Stimulated activated CD4-positive, alpha-beta T cell treated with anti-CD3 and anti-CD28 coated beads, Interleukin-1b, Interleukin-23, amount 100 ng/mL, for 24 hours (primary cell): ENCODE measurements at places on chromosomes 2 and 18.

- no peak for DNase-seq
These were observed 89.9 kb downstream of the ASAP2 start for GRCh38 chr2:9296559-9296958.

DNA sequence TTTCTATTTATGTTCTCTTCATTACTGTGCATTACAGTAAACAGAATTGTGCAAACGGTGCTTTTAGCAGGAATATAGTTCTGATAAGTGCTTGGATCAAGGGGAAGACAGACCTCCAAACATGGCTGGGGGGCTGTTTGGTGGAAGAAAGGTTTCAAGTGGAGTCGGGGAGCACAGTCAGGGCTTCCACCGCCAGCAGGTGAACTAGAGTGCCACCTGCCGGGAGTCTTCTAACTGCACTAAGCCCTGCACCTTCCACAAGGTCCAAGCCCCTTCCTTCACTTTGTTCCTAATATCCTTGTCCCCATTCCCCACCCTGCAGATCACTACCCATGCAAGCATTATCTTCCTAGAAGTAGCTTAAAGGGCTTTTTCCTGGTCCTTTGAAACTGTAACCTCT is 11.1 kb downstream of the ONECUT2 start:
- DNase-seq, result no peak

DNA sequence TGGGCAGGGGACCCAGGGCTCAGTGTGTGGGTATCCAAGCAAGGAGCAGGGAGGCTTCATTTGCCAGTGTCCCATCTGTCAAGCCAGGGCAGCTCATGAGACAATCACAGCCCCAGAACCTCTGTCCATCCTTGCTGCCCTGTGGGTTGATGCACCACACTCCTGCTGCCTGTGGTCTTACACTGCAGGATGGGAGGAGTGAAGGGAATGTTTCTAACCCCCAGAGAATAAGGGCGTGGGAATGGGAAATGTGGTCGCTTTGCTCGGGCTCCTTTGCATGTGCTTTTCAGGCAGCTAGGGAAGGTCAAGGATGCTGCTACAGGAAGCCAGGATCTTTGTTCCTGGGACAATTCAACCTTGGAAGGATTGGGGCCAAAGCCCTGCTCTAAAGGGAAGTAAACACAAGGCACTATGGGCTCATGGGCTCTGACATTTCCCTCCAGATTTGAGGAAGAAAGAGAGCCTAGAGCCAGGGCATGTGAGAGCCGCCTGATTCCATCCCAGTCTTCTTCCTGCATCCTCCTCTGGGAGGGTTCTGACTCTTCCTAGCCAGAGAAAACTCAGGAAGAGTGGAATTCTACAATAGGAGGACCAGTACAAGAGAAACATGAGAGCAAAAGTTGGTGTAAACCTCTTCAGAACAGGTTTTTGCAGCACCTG is 18.8 kb upstream of the MAP3K20 start:
- no peak for DNase-seq

DNA sequence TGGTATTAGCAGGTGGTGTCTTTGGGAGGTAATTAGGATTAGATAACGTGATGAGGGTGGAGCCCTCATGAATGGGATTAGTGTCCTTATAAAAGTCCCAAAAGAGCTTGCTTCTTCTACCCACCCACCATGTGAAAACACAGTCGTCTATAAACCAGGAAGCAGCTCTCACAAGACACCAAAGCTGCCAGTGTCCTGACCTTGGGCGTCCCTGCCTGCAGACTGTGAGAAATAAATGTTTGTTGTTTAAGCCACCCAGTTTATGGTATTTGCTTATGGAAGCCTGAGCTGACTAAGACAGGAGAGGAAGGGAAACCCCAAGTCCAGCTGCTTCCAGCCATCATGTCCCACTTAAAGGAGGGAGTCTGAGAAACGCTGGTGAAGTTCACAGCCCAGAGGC is 13.6 kb downstream of the ADI1 start:
- DNase-seq, result no peak

DNA sequence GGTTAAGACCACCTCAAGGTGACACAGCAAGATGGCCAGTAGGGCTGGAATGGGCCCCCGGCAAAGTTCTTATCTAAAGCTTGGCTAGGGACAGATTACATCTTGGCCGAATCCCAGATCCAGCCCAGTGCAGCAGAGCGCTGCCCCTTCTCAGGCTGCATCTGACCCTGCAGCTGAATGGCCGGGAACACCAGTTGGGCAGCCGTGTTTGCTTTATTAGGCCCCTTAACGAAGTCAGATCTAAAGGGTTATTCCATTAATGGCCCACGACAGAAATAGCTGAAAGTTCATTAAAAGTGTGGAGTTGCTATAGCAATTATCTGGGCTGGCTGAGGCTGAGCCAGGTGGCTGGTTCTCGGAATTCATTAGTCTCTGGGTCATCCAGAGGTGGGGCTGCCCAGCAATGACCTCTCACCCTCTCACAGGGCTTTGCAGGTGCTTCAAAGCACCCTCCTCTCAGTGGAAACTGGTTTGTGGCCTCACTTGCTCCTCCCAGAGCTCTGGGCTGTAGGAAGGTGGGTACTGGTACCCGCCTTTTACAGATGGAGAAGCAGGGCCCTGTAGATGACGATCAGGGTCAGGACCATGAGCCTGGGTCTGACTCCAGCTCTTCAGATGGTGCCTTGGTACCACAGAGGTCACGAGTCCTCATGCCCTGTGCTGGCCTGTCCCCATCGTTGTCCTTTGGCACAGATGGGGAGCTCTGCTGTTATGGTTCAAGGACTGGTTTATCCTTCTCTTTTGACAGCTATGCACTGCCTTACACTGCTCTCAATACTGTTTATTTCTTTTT is 68.8 kb downstream of the EMX1 start:
- no peak for DNase-seq

GRCh38 chr2:240431271-240431660 is 4.2 kb upstream of the GPC1 start:
- no peak for DNase-seq

GRCh38 chr2:172281648-172282570 is 145.5 kb upstream of the ITGA6 start:
- no peak for DNase-seq

- no peak for DNase-seq
These were observed 12.1 kb downstream of the METTL4 start for GRCh38 chr18:2559249-2559648.

DNA sequence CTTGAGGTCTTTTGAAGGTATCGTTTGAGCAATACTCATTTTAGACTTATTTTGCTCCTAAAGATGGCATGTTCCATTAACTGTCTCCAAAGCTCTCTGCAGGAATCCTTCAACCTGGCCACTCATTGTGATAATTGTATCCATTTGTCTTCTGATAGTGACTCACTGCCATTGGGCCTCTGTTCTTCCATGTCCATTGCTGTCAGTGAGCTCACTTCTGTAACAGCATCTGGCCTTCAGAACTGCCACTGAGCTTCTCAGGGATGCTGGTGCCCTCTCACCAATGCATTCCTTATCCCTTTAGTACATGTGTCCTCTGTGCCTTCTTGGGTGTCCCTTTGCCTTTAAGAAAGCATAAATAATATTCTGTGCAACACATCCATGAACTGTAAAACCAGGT is 71.6 kb downstream of the MREG start:
- DNase-seq, result no peak

DNA sequence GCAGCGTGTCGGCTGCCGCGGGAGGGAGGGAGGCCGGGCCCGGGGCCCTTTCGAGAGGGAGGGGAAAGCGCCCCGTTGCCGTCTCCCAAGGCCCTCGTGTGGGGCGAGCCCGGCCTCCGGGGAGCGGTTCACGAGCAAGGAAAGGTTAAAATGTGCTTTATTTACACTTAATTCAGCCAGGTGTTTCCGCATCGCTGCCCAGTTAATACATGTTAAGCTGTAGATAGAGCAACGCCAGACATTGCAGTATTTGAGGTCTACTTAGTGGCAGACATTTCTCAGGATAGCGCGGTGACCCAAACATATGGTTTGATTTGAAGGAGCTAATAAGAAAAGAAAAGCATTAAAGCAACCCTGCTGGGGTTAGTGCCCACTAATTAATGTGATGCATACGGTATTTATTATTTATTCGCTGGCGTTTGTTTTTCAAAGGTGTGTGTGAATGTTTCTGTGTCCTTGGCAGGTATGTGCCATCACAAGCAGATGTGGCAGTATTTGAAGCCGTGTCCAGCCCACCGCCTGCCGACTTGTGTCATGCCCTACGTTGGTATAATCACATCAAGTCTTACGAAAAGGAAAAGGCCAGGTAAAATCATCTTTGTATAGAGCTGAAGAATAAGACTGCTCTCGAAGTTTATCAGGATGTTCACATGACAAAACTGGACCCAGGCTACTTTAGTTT is 571 bp downstream of the EEF1B2 start:
- DNase-seq, result no peak

DNA sequence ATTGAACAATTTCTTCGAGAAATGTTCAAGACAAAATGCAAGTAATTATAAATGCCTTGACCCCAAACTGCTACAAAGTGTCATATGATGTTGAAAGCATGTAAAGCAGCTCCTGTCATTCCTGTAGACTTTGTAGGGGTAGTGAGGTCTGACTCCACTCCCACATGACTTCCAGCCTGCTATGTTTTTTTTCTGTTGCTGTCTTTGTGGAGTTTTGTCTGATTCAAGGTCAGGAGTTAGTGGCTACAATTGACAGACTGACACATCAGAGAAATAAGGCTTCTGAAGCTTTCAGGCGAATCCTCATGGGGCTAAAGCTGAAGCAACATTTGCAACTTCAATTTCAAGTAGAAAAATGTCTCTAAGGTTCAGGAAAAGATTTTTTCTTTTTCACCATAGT is 63.9 kb upstream of the CCDC195 start:
- no peak for DNase-seq

DNA sequence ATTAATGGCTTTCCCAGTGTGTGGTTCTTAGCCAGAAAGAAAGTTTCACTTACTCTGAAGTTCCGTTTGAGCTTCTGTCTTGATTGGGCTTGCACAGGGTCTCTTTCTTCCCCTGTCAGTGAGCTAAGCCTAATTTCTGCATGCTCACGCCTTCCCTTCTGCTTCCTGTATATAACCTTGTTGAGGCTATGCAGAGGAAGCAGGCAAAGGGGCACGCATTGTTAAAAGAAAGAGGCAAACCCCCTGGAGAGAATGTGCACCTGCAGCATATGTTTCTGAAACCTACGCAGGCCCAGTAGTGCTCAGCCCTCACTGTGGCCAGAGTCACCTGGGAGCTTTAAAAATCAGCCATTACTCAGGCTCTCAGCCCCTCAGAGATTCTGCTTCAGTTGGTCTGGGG is 14.5 kb upstream of the PLA2R1 start:
- DNase-seq, result no peak
